Dermis microvascular lymphatic vessel endothelial cell (primary cell): ENCODE measurements at places on chromosomes 6 and 20. TPM values are rescaled to one million over a fixed set of nuclear protein-coding genes. Genes with fewer than 3 reads are reported as not detected.

DNA sequence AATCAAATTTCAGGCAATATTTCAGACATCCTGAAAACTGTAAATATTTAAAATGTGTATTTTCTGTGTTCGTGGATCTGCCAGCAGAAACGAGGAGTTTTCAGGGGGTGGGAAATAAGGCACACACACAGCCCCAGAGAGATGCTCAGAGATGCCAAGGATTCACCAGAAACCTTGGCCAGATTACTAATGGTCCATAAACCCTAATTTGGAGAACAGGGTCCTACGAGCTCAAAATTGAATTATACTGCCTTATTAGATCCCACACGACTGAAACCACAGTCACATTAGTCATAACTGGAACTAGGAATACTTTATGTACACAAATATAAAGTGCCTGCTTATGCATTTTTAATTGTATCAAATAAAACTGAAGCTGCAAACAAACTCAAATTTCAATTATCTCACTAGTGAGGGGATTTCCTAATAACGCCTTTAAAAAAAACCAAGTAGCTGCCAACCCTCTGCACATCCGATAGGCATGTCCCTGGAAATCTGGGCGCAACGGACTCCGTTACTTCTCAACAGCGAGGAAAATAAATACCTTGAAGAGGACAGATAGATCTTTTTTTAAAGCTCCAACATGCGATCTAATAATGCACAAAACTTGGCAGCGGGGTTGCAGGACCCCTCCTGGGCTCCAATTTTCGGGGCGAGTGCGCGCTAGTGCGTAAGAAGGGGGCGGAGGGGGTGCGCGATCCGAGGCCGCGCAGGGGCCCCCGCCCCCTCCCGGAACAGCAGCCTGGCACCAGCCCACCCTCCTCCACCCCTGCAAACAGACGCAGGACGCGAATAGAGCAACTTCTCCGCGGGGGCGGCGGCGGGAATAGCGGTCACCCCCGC, 897 bp downstream of the CHD6 start:
- peak; percentile 56 for DNase-seq

DNA sequence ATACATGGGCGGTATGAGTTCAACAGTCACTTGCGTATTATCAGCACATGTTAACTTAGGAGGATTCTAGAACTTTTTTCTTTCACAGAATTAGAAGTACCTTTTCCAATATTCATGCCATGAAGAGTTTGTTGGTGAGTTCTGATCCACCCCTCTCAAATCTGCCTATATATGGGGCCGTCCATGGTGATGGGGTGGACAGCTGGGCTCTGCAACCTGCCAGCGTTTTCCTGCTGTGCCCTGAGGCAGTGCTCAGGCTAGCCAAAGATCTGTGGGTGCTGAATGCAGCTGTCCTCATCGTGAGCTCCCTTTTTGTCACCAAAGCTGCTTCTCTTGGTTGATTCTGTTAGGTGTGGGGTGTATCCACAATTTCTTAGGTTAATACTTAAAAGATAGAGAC, 88.7 kb downstream of the THBS2 start:
- no peak for DNase-seq

GRCh38 chr20:36279362-36279761, 26.8 kb upstream of the DLGAP4 start:
- no peak for DNase-seq

DNA sequence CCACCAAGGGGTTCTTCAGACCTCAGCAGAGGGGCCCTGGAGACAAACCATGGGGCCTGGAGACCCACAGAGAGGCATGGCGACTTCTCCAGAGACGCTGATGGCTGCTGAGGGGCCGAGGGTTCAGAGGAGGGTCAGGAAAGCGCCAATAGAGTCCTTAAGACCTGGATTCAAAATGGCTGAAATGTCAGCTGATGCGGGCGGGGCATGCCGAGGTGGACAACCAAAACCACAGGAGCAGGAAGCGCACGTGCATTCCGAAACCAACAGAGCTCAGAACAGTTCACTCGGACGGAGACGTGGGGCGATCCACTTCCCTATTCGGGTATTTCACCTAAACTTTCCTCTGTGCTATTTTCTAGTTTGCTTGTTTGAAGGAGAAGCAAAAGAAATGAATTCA, 99.9 kb upstream of the RIN2 start:
- DNase-seq, result no peak

DNA sequence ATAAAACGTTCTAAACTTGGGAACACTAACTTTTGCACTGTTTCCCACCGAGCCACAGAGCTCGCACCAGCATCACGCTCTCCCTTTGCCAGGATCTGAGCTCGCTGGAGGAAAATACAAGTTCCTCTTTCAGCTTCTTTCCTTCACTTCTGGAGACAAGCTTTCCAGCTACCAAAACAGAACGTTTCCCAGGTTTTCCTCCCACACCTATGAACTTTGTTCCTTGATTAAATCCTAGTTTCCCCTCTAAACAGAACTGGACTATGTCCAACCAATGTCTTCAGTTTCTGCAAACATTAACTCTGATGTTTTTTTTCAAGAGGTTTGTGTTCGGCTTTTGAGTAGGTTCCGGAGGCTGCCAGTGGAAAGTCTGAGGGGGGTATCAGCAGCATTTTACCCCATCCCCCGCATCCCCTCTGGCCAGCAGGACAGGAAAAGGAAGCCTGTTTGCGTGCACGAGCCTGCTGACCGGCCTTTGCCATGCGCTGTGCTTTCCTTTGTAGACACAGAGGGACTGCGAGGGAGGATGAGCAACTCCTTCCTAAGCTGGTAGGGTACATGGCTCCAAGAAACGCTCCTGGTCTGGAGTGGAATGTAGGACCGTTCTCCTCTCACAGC, 135.5 kb downstream of the LY86 start:
- DNase-seq, result peak; percentile 87

GRCh38 chr20:2851086-2851485, 10.5 kb downstream of the VPS16 start:
- no peak for DNase-seq

DNA sequence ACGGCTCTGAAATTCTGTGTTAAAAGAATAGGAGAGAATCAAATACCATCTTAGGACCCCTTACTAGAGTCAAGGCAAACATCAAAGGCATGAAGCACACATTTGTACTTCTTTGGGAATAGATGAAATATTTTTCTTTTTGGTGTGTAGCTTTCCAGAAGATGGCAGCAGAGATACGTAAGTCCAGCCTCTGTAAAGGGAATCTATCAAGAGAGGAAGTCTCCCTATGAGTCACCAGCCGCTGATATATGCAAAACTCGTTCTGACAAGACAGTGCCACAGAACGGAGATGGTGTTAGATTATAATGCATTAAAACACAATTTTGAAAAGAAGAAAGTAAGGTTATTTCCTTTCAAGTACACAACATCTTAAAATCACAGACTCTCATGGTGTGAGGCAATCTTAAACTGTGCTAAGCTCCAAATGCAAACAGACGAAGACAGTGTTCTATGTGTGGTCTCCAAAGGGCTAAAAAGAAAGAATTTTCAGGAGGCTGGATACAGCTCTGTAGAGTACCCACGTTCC, 120.0 kb upstream of the AGPAT4 start:
- peak; percentile 88 for DNase-seq

DNA sequence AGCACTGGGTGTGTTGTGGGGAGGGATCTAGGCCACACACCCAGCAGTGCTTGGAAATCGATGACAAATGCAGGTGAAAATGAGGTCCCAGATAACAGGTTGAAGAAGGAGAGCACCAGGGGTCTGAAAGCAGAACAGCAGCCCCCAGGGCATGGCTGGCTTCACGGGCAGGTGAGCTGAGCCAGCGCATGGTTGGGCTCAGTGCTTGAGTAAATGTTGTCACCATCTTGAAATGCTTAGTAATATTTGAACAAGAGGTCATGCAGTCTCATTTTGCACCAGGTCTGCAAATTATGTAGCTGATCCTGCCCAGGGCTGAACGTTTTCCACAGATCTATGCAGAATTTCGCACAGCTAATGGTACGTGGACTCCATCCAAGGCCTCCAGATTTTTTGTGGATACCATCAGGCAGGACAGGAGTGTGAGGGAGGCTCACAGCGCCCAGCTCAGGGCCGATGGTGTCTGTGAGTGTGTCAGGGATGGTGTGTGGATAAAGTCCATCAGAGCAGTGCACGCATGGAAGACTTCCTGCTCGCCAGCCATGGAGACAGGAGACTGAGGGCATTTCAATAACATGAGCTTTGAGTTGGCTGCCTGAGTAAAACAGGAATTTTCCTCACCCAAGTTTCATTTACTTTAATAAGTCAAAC, 53.1 kb upstream of the SNX9 start:
- no peak for DNase-seq

DNA sequence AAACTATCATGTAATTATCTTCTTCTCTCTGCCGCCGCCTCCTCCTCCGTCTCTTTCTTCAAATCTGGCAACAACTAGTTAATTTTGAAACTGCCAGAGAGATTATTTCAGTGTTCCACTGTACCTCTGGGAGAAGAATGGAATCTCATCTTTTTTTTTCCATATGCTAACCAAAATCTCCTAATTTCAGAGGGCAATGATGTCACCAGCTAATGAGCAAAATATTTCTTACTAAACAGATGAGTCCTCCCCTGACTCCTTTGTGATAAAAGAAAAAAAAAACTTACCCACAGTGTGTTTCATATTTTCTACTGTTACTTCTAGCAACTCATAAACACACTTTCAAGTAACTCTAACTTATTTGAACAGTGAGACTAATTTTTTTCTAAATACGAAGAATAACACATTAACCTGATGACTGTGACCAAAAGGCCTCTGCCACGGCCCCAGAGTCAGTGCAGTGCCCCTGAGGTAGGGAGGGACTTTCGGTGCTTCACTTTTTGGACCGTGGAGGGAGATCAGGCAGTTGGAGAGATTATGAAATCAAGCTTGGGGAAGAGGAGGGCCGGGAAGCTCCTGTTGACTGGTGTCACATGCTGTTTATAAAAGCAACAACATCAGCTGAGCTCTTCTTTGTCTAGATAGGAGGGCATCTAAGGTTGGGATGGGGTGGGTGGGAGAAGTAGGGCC, 159.6 kb downstream of the SASH1 start:
- DNase-seq, result no peak

DNA sequence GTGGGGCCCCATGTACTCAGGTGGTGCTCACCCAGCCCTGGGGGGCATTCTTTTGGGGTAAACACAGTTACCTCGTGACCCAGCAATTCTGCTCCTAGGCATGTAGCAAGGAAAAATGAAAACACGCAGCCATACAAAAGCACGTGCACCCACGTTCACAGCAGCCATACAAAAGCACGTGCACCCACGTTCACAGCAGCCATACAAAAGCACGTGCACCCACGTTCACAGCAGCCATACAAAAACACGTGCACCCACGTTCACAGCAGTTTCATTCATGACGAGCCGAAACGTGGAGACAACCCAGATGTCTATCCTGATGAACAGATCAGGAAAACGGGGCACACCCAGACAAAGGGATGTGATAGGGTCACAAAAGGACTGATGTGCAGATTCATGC, 57.1 kb downstream of the YTHDF1 start:
- DNase-seq, result no peak

CGA gene
- total RNA-seq, result not detected in 2 replicates

SLC17A1 gene
- not detected in 2 replicates for total RNA-seq

AK9 gene
- 3.1 and 3.5 TPM in 2 replicates for total RNA-seq
